NCI-H460 (cell line): ENCODE measurements at places on chromosomes 7 and 10.

DNA sequence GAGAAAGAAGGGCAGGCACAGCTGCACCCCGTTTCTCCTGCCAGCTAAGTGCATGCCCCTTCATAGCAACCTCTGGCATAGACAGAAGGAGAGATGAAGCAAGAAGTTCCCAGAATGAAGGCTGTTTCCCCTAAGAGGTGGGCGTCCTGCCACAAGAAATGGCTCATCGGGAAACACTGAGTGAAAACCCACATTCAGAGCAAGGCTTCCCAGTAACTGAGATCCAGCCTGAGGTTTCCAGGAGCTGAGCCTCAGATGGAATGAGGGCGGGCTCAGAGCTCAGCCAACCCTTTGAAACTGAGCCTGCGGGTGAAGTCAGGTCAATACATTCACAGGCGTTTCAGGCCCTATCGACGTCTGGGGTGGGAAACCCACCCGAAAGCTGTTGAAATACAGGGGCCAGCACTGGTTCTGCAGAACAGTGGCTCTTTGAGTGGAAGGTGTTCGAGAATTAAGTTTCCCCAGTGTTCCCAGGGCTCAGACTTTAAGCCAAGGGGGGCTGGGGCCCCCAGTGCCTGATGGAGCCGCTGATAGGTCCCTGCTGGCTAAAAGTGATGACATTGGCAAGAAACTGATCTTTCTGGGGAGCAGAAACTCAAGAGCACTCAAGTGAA lies 510.2 kb downstream of the RPS24 start:
- DNase-seq = no peak

- DNase-seq = peak; percentile 63
Observed at GRCh38 chr10:93475871-93476270, 6.3 kb downstream of the MYOF start.

- DNase-seq = no peak
Observed at GRCh38 chr10:107144490-107144889, 20.0 kb downstream of the SORCS1 start.

DNA sequence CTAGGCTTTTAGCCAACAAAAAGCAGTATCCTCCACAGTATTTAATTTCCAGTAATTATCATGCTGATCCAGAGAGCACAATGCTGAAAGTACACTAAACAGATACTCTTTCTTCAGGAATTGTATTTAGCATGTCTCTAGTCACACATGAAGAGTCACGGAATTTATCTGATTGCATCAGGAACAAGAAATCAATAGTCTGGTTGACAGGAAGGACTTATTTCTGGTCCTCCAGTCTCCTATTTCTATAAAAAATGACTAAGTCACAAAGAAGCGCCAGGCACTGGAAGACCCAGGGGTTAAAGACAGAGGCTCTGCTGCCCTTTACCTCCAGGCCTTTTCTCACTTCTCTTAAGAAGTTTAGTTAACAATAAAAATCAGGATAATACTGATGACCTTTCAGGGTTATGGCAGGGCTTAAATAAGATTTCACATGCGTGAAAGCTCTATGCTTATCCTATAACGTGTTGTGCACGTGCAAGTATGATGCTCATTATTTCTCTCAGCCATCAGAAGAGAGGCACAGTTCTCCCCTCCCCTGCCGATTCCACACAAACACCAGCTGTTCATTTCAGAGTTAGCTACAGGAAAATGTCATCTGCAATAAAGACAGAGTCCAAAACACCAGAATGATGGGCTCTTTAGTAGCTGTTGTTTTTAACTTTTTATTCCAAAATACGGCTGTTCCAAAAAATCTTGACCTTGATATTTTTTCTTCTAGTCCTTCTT lies 36.9 kb downstream of the SLC26A4 start:
- DNase-seq = no peak

DNA sequence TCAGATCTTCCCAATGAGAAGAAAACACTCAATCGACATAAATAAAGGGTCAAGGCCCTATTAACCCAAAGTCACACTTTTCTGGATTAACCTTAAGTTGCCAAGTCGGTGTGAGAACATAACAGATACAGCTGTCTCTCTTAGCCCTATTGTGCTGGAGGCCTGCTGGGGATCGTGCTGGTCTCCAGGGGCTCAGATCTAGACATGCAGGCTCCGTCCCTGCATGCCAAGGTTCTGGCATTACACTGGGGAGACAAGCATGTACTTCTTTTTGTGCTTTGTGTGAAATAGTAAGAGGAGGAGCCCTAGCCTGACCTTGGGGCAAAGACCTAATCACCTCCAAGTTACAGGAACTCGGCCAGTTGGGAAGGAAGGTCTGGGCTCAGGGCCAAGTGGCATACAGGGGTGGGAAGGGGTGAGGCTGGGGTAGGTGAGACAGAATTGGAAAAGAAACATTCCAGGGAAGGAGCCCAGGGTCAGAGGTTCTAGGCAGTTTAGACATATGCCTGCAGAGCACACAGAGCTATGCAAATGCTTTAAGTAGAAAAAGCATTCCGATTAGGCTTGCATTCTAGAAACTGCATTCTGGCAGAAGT lies 216.4 kb downstream of the HECW1 start:
- no peak for DNase-seq

GRCh38 chr10:117684672-117685211 lies 142.2 kb downstream of the EMX2 start:
- no peak for DNase-seq

DNA sequence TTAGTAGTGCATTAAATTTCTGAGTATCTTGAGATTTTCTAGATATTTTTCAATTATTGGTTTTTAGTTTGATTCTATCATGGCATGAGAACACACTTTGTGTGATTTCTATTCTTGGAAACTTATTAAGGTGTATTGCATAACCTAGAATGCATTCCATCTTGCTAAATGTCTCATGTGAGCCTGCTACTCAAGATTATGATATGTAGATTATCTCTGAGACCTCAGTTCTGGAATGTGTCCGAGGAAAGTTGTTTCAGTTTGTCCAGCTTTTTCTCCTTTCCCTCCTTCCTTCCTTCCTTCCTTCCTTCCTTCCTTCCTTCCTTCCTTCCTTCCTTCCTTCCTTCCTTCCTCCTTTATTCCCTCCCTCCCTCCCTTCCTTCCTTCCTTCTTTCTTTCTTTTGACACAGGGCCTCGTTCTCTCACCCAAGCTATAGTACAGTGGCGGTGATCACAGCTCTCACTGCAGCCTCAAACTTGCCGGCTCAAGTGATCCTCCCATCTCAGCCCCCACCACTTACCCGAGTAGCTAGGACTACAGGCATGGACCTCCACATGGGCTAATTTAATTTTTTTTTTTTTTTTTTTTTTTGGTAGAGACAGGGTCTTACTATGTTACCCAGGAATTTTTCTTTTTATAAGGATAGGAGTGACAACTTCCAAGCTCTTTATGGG lies 7.6 kb downstream of the ITPRID1 start:
- DNase-seq = no peak

- no peak for DNase-seq
Observed at GRCh38 chr7:50189371-50189770, 96.3 kb upstream of the ZPBP start.

- DNase-seq = no peak
Observed at GRCh38 chr10:22833781-22834180, 94.1 kb upstream of the ARMC3 start.

DNA sequence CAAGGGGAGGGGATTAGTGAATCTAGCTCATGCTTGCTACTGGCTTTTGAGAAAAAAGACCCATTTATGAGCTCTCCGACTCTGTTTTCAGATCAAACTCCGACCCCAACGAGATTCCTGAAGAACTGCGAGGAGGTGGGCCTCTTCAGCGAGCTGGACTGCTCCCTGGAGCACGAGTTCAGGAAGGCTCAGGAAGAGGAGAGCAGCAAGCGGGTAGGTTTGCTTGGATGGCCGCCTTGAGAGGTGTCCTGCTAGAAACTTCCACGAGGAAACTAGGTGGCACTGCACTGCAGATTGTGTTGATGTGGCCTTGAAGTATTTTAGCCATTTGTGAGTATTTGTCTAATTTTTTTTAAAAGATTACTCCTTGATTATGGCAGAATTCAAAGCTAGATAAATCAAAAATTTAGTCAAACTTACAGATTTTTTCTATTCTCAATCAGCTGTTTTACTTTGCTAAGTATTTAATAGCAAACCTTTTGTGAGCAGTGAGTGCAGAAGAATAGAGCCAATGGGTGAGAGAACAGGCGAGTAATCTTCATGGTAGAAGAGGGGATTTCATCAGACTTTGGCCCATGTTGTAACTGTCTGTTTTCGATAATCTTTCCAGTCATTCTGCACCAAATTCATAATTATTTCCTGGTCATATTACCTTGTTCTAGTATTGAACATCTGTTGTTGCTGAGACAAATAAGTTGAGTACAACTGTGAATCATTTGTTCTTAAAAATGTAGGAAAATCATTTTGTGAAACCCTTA lies 95.4 kb downstream of the CREB5 start:
- no peak for DNase-seq

GRCh38 chr10:19775296-19775695 lies 40.9 kb upstream of the PLXDC2 start:
- DNase-seq = no peak

GRCh38 chr7:142323706-142324105 lies 65.8 kb upstream of the PRSS58 start:
- peak; percentile 13 for DNase-seq

DNA sequence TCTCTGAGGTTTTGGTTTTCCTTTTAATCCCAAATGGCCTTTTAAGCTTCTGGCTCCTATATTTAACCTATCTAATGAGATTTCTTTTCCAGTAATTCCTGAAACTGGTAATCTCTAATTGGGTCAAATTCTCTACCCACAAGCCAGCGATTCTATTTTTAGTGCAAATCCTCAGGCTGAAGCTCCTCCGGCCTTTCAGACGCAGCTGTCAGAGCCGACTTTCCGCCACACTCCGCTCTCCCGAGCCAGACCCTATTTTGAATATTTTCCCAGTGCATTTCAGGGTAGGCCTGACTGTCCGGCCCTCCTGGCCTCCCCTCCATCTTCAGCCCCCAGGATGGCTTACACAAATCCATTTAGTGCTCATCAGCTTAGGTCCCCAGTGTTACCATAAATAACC lies 9.7 kb upstream of the ADCY1 start:
- no peak for DNase-seq

- no peak for DNase-seq
Observed at GRCh38 chr7:133060004-133060403, 21.9 kb downstream of the CHCHD3 start.

- no peak for DNase-seq
Observed at GRCh38 chr10:104766341-104766740, 125.3 kb downstream of the SORCS3 start.

GRCh38 chr7:134692344-134692705 lies 45.7 kb downstream of the BPGM start:
- DNase-seq = no peak

GRCh38 chr7:77308792-77309191 lies 107.4 kb downstream of the GSAP start:
- no peak for DNase-seq

- DNase-seq = no peak
Observed at GRCh38 chr7:27165089-27165995, at the start of gene HOXA9. TSS of gene HOXA9 (minus strand) at chr7:27165537. CDS start at chr7:27165457, 80 bp downstream.

DNA sequence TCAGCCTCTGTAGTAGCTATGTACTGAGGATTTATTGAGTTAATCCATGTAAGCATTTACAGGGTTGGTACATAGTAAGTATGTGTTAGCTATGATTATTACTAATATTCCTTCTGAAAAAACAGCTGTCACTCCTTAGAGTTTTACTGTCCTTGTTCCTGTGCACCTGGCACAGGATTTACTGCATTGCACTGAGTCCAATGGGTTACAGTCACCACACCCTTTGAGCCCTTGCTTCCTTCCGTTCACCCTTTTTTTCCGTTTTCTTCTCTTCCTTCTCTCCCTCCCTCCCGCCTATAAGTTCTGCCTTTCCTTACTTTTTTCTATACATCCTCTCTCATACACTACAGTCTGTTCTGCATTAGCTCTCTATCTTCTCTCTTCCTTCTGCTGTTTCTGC lies 12.5 kb upstream of the CDK6 start:
- DNase-seq = no peak

DNA sequence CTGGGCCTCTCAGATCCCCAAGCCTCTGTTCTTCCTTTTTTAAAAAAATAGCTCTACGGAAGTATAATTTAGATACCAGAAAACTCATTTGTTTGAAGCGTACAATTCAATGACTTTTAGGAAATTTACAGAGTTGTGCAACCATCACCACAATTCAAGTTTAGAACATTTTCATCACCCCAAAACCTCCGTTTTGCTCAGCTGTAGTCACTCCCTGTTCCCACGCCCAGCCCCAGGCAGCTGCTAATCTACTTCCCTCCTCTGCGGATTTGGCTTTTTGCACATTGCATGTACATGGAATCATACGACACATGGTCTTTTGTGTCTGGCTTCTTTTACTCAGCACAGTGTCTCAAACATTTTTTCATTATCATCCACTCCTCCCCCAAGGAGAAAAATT lies 229.2 kb downstream of the TCF7L2 start:
- no peak for DNase-seq

GRCh38 chr7:110852156-110852940 lies 238.6 kb upstream of the LRRN3 start:
- DNase-seq = no peak

DNA sequence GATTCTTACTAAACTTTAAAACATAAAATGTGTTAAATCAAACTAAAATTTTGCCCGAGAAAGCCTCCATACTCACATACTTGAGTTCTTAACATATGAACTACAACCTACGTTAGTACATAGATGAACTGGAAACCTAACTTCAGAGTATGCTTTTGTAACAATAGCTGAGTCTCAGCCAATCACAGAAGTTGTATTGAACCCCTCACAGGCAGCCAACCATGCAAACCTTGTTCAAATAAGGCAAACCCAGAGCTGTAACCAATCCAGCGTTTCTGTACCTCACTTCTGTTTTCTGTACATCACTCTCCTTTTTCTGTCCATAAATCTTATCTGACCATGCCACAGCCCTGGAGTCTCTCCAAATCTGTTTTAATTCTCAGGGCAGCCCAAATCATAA lies 157.3 kb upstream of the COL1A2 start:
- DNase-seq = no peak

- DNase-seq = no peak
Observed at GRCh38 chr10:18204039-18204835, 64.0 kb downstream of the CACNB2 start.

DNA sequence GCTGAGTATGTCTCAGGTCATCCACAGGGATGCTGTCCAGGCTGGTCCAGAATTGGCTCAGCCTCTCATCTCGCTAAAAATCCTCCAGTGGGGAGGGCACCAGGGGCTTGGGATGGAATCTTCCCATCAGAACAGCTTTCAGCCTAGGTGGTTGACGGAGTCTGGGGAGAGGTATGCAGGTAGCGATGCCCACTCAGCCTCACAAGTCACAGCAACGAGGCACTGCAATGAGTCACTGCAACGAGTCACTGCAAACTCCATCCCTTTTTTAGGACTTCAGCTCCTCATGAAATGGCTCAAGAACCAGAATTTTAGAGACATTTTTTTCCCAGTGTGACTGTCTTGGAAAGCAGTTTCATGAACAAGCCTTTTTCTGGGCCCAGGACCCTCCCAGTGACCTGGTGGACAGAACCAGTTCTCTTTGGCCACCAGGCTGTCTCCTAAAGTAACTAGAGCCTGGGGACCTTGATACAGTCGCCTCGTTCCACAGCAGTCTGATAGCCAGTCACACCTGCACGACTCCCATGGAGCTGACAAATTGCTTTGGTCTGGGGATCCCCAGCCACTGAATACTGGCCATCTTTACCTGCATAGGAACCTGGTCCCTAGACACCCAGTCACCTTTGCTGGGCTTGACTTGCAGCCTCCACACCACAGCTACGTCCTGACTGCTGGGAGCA lies 41.3 kb upstream of the PPP2R2D start:
- no peak for DNase-seq
